ENCODE measurements at places on chromosomes 2 and 18. TPM values are rescaled to one million over a fixed set of nuclear protein-coding genes. Genes with fewer than 3 reads are reported as not detected.

CCDC141 gene
- 39.1 TPM for total RNA-seq

DNA sequence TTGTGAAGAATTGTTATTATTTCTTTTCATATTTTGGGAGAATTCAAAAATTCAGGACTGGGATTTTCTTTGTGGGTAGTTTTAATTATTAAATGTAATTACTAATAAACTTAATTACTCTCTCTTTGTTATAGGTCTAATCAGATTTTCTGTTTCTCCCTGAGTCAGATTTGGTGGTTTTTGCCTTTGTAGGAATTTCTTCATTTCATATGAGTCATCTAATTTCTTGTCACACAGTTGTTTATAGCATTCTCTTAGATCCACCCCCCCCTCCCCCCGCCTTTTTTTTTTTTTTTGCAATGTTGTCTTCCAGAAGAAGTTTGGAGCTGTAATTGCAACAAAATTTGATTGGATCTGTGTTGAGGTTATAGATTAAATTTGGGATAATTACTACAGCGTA, 26.0 kb upstream of the GALR1 start:
- DNase-seq = no peak

BCL2L11 gene
- 17.8 TPM for total RNA-seq

DNA sequence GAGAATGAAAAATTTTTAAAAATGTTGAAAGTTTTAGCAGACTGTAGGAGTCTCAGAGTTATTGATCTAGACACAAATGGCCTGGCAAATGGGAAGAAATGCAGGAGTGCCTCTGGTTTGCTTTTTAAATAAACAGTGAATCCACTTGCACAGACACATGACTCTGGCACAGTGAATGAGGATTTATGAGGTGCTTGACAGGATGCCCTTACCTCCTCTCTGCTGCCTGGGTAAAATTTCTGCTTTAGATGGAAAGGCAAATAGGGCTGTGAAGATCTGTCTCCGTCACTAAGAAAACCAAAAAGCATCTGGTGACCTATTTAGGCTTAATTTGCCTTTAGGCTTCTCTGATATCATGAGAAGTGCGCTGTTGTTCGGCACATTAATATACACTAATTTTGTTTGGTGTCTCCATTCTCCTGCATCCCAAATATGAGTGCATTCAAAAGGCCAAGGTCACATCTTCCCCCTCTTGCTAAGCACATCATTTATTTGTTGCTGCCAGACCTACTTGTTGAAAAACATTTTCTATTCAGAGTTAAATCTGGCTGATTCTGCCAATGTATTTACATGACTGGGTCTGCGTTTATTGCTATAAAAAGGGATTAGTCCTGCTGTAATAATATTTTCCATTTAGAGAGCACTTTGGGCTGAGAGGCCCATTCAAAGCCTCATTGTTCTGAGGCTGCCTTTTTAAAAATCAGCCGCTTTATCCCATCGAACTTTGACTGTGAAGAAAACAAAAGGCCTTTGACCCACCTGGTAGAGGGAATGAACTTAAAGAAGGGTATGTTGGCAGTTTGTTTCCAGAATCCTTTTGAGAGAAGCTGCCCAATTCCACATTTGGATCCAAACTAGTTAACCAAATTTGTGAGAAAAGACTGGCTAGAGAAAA, 94.9 kb downstream of the RNF152 start:
- no peak for DNase-seq

DNA sequence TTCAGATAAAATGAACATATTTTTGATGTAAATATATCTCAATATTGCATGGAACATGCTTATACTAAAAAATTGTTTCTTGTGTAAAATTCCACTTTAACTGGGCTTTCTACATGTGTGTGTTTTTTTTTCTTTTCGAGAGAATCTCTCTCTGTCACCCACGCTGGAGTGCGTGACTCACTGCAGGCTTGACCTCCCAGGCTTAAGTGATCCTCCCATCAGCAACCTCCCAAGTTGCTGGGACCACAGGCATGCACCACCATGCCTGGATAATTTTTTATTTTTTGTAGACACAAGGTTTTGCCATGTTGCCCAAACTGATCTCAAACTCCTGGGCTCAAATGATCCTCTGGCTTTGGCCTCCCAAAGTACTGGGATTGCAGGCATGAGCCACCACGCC, 254.6 kb downstream of the LOXHD1 start:
- no peak for DNase-seq

DNA sequence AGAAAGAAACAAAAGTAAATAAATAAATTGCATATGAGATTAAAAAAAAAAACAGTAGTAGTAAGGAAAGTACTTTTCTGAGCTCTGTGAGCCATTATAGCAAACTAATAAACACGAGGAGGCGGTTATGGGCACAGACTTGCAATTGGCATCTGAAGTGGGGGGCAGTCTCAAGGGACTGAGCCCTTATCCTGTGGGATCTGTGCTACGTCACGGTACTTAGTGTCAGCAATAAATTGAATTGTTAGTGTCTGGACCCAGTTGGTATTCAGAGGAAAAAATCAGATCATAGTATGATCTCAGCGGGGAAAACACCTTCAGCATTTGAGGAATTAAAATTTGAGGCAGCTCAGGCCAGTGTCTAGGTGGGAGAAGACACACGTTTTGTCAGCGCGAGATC, 76.6 kb upstream of the TEX51 start:
- DNase-seq = no peak

DNA sequence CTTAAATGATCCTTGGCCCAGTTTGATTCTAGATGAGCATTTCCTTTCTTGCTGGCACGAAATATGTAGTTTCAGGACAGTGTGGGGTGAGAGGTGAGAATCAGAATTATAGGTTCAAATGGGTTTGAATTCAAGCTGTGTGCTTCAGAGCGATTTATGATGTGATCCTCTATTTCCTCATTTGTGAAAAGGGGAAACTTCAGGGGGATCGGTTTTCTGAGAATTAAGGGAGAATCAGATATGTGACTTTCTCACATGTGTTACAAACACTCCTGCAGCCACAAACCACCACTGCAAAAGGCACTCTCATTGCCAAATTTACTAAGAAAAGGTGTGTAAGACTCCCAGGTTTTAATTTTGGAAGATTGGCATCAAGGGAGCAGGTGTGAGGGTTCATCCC, 24.4 kb downstream of the HK2 start:
- no peak for DNase-seq

FBXO41 gene
- total RNA-seq = 0.41 TPM

- DNase-seq = no peak
Observed at GRCh38 chr2:50402654-50402960, 629.3 kb downstream of the NRXN1 start.

DNA sequence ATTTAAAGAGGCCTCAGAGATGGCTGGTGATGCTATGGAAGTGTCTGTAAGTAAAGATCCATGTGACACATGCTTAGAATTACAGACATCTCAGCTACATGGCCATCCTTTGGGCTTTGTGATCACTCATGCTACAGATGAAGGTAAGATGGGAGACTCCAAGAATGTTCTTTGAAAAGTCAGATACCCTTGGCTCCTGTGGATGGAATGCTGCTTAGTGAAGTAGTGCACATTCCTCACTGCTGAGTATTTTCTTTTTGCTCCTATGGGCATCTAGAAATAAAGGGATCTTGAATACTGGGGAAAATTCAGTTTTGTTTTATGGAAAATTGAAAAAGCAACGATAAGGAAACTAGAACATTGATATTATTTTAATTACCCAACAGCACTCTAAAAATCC, 55.2 kb upstream of the REV1 start:
- DNase-seq = no peak

GRCh38 chr2:235077046-235077445, 125.2 kb downstream of the SH3BP4 start:
- DNase-seq = no peak

- no peak for DNase-seq
Observed at GRCh38 chr18:59232309-59233016, 12.5 kb downstream of the GRP start.

DNA sequence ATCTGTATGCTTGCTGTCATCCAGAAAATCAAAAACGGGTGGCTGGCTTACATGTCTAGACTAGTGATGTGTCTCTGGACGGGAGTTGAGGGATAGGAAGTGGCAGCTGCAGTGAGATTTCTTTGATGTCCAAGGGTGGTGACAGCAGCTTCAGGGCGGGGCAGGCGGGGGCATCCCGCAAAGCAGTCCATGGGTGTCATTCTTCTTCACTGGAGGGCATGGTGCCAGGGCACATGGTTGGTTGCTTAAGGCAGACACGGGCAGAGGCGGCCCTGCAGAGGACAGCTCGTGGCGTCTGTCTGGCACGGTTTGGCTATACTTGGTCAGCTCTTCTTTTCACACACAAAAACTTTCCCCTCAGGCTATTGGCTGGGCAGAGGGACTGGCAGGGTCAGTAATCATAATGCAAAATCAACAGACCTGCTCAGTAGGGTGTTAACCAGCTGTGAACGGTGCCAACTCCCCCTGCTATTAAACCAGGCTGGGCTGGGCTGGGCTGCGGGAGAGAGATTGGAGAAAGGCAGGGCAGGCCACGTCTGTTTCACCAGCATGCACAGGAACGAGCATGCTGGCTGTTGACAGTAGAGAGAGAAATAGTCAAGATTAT, 63.7 kb downstream of the COL4A3 start:
- peak; percentile 89 for DNase-seq

- peak; percentile 69 for DNase-seq
Observed at GRCh38 chr2:56132138-56132537, 51.7 kb upstream of the CCDC85A start.

CPO gene
- 1.6 TPM for total RNA-seq

NOSTRIN gene
- total RNA-seq = 6.9 TPM

CROCC2 gene
- total RNA-seq = not detected

DNA sequence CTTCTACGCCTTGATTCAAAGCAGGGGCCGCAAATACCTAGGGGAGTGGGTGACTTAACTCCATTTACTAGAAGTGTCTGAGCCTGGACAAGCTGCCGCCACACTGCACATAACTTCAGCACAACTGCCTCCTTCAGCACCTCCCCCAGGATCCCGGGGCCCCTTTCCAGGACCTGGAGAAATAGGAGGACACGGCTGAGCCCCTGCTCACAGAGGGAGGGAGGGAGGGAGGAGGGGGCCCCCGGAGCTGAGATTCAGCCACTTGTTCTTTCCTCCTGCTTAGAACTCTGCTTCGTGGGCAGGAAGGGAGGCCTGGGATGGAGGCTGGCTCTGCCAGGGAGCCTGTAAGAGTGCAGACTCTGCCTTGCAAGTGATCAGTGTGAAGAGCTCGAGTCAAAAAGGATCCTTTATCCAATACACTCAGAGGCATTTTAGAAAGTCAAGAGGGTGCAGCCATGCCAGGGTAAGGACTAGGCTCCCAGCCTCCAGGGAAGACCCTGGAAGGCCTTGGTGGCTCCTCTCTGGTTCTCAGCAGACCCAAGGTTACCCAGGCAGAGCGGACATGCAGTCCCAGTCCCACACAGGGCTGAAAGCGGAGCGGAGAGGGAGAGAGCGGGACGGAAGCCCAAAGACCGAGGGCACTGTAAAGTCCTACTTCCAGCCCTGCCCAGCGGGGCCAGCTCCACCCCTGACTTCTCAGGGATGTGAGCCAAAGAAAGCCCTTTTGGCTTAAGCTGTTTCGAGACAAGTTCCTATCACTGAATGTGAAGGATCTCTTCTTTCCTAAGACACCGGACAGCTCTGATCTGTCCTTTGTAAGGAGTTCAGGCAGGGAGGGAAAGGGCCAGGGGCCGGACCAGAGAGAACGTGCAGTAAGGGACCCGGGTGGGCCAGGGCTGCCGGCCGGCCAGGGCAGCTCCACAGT, 8.6 kb upstream of the ARMC9 start:
- DNase-seq = peak; percentile 20

GRCh38 chr18:43877616-43878321, 600.5 kb upstream of the SYT4 start:
- DNase-seq = peak; percentile 47

GRCh38 chr18:56443166-56443907, 195.1 kb downstream of the TXNL1 start:
- no peak for DNase-seq

EPB41L3 gene
- 50.1 TPM for total RNA-seq

GRCh38 chr2:69635432-69635831, 8.1 kb downstream of the AAK1 start:
- DNase-seq = no peak

GAL3ST2 gene
- not detected for total RNA-seq

SLC23A3 gene
- total RNA-seq = 0.92 TPM

GNAL gene
- total RNA-seq = 3.9 TPM

- no peak for DNase-seq
Observed at GRCh38 chr2:202299712-202300111, 34.1 kb downstream of the NOP58 start.

DNA sequence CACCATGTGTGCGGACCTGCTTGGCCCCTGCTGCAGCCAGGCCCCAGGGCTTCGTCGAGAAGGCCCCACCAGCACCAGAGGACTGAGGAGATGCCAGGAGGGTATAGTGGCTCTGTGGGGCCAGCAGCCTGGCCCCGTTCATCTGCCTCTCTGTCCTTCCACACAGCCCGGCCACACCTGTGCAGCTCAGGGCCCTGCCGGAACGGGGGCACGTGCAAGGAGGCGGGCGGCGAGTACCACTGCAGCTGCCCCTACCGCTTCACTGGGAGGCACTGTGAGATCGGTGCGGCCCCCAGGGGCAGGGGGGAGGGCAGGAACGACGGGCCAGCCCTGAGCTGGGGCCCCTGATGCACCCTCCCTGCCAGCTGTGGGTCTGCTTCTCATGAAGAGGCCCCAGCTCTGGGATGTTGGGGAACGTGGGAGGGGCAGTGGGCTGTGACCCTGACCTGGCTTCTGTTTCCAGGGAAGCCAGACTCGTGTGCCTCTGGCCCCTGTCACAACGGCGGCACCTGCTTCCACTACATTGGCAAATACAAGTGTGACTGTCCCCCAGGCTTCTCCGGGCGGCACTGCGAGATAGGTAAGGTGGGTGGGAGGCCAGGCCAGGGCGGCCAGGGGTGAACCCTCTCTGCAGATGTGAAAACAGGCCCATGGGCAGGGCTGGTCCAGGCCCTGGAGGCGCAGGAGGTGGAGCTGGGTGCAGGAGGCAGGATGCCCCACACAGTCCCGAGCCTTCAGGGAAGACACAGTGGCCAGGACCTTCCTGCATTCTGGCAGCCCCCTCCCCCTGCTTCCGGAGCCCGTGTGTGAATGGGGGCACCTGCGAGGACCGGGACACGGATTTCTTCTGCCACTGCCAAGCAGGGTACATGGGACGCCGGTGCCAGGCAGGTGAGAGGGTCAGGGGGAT, 50.3 kb downstream of the MTERF4 start:
- DNase-seq = no peak

- no peak for DNase-seq
Observed at GRCh38 chr2:159497847-159498246, 118.5 kb downstream of the BAZ2B start.

GRCh38 chr18:13566941-13567746, 159.2 kb downstream of the FAM210A start:
- DNase-seq = peak; percentile 35

GRCh38 chr2:219308142-219309101, 779 bp downstream of the PTPRN start:
- DNase-seq = peak; percentile 87

RPS27A gene
- total RNA-seq = 1,190 TPM

GRCh38 chr2:210480079-210480478, 3.5 kb upstream of the LANCL1 start:
- DNase-seq = no peak

- no peak for DNase-seq
Observed at GRCh38 chr2:20184067-20184938, 40.6 kb downstream of the SDC1 start.

ATF2 gene
- total RNA-seq = 62.5 TPM

GRCh38 chr18:63567276-63567675, 19.9 kb upstream of the SERPINB13 start:
- DNase-seq = no peak

GAD1 gene
- 3.9 TPM for total RNA-seq

GCG gene
- not detected for total RNA-seq

- DNase-seq = no peak
Observed at GRCh38 chr2:74552914-74553811, 579 bp downstream of the LOXL3 start.

SOX11 gene
- 15.8 TPM for total RNA-seq

ING5 gene
- total RNA-seq = 26.4 TPM

C2orf76 gene
- 2.6 TPM for total RNA-seq

AOX1 gene
- total RNA-seq = 3.3 TPM

PROKR1 gene
- 1.0 TPM for total RNA-seq
